ENCODE measurements at places on chromosomes 3 and 15.

DNA sequence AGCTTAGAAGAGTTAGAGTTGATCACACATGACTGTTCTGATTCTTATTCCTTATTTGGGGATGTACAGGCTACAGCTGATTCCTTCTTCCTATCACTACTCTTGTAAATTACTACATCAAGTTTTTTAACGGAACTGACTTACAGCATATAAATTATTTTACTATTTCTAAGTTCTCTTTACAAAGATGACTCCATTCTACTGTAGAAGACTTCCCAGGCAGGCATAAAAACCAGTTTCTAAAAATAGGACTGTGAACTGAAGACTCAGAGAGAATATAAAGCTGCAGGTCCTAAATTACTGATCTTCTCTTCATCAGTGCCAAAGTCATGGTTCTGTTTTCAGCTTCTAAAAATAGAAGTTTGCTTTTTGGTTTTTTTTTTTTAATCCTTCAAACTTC lies 38.9 kb downstream of the ANO10 start:
- no peak for DNase-seq

DNA sequence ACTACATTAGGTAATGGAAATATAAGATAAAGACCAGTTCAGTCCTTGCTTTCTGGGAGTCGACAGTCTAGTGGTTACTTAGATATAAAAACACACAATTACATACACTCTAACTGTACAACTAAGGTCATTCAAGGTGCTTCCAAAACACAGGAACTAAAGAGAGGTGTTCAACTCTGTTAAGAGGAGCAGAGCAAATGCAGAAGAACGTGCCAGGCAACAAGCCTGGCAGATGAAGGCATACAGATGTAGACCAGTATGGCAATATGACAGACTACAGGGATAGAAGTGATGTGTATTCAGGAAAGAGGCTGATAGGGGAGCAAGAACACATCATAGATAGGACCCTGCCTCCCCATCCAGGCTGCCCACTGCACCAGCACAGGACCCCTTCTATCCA lies 78.3 kb downstream of the CBLB start:
- DNase-seq, result no peak

DNA sequence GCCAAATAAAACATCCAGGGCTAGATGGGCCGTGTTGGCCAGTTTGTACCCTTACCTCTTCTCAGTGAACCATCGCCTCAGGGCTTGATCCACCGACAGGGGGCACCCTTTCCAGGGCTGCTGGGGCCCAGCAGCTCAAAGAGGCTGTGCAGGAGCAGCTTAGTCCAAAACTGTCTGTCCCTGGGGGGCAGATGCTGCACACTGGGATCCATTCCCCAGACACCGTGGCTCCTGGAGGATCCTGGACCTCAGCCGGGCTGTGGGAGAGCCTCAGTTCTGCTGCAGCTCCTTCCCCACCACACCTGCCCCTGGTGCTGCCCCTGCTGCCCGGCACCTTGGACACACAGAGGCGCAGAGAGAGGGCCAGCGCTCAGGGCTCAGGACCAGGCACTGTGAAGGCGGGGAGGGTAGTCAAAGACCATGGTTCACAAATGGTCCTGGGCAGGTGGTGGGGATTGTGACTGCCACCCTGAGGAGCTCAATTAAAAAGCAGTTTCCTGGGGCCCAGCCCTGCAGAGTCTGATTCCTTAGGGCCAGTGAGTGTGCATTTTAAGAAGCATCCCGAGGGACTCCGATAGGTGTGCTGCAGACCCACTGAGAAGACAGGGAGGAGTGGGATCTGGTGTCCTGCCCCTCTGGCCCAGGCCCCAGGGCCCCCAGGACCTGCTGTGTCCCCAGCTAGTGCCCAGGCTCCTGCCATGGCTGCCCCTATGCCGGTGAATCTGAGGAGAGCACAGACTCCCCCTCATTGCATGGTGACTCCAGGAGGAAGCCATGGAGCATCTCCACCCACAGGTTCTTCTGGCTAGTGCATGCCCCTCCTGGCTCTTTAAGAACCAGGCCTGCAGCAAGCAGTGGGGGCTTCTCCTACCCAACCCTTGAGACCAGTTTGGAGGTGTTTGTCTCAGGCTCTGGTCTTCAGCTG lies 86.5 kb upstream of the PRR20G start:
- DNase-seq, result no peak

DNA sequence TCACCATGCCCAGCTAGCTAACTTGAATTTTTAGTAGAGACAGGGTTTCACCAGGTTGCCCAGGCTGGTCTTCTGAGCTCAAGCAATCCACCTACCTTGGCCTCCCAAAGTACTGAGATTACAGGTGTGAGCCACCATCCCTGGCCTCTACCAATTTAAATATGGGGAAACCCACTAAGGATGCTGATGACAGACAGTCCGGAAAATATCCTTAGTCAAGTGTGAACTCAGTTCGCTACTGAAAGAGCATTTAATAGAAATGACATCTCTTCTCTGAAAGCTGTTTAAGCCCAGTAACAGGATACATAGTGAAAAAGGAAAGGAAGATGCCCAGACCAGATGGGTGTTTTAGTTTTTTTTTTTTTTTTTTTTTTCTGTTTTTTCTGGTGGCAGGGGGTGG lies 7.7 kb upstream of the GRAMD2A start:
- DNase-seq, result no peak

DNA sequence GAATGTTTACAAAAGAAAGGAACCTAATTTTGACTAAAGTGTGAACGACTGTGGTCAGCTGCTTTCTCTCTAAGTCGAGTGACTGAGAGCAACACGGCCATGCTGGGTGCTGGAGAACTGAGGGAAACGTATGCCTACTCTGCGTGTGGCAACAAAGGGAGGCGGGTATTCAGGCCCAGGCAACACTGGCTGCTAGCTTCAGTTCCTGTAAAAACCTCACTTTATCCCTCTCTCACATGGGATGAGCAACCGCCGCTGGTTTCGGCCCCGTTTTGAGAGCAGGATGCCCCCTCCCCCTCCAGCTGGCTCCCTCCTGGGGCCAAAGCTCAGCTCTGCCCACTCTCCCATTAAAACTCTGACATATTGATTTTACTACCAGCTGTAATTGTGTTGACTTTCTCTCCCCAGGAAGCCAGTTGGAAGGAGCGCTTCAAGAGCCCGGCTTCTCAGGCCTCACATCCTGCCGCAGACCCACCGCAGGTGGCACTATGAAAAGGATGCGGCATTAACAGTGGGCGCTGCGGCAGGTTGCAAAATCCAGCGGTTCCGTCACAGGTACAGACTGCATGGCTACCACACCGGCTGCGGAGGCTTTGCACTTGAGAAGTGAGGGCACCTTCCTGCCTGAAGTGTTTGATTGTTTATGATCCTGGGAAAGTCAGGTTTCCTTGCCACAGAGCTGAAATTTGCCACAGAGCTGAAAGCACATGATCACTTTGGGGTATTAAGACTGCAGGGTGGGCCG lies 12.7 kb downstream of the PLXND1 start:
- peak; percentile 12 for DNase-seq

DNA sequence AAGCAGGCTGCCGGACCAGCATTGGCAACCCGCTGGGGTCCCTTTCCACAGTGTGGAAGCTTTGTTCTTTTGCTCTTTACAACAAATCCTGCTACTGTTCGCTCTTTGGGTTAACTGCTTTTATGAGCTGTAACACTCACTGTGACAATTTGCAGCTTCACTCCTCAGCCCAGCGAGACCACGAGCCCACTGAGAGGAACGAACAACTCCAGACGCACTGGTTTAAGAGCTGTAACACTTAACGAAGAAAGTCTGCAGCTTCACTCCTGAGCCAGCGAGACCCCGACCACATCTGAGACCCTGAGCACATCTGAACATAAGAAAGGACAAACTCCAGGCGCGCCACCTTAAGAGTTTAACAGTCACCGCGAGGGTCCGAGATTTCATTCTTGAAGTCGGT lies 10.7 kb upstream of the CCR4 start:
- no peak for DNase-seq

- no peak for DNase-seq
These were observed 59.5 kb upstream of the NDUFB4 start for GRCh38 chr3:120536642-120537041.

GRCh38 chr3:14915636-14916222 lies 31.7 kb upstream of the NR2C2 start:
- DNase-seq, result no peak

DNA sequence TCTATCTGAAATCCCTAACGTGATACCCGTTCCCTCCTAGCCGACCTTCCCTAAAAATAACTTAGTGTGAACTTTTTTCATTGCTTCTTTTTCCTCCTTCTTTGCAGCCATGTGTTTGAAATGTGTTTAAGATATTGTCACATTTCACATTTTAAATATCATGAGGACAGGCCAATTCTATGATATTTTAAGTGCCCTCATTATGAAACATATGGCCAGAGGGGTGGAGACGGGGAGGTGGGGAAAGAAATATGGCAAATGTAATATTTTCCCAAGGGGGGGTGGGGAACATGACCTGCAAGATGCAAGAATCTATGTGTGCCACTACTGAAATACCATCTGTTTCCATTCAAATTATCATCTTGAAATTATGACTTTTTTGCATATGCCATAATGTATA lies 1039.2 kb downstream of the AGBL1 start:
- no peak for DNase-seq

DNA sequence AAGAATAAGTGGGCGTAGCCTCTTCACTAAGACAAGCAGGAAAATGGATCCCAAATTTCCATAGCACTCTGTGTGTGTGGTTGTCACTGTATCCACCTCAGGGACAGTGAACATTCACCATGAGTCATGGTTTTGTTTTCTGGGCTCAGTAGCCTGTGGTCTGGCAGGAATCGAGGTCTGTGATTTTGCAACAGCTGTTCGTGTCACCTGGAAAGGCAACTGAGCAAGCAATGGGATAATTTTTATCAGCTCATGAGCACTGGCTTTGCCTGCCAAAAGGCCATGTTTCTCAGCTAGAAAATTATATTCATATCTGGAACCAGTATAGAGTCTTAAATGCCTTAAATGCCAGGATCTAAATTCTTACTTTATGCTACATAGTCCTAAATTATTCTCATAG lies 60.9 kb downstream of the STRIT1 start:
- DNase-seq, result no peak

DNA sequence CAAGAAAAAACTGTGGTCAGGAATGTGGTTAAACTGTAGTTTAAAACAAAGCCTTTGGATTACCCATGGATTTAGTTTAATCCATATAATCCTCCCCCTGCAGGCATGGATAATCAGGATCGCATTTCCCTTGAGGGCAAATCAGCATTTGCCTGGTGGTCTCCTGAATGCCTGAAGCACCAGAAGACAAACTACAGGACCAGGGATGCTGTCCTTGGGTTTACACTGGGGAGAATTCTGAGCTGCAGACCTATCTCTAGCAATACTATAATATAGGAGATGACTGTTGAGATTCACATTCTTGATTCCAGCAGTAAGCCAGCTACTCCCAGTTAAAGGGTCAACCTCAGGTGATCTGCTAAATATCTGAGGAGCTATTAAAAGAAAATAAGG lies 10.6 kb downstream of the PIK3CB start:
- no peak for DNase-seq

- DNase-seq, result no peak
These were observed 14.0 kb downstream of the UBE2E1 start for GRCh38 chr3:23819599-23820360.

DNA sequence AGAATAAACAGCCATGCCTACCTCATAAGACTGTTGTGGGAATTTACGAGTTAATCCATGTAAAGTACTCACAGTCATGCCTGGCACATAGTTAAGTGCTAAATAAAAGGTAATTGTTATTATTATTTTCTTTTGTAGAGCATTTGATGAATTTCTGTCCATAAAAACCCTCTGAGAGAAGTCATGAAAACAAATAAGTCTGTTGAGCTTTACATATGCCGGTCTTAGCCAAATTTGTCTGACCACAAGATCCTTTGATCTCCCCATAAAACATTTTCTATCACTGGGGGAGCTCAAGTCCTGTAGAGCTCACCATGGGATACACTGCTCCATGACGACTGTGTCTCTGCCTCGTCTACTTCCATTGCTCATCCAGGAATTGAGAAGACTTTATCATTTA lies 114.0 kb downstream of the MAGI1 start:
- no peak for DNase-seq

GRCh38 chr15:68375716-68376220 lies 56.2 kb downstream of the ITGA11 start:
- DNase-seq, result no peak

- DNase-seq, result no peak
These were observed 520.1 kb downstream of the NTRK3 start for GRCh38 chr15:87736401-87736800.

DNA sequence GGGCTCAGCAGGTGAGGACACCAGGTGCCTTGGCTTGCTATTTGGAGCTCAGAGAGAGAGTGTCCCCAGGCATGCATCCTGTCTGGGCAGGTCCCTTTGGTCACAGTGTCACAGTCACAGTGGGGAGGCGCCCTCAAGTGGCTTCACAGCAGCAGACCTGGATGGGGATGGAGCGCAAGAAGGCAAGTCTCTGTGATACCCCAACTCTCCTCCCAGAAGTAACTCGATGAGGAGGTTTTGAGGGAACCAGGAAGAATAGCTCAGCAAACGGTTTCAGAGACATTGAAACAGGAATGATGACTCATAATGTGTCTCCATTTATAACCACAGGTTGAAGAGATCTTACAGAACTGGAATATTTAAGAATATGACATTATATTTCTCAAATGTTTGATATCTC lies 66.5 kb upstream of the SH3GL3 start:
- no peak for DNase-seq

- DNase-seq, result no peak
These were observed 66.8 kb upstream of the UNC13C start for GRCh38 chr15:53911431-53911830.

DNA sequence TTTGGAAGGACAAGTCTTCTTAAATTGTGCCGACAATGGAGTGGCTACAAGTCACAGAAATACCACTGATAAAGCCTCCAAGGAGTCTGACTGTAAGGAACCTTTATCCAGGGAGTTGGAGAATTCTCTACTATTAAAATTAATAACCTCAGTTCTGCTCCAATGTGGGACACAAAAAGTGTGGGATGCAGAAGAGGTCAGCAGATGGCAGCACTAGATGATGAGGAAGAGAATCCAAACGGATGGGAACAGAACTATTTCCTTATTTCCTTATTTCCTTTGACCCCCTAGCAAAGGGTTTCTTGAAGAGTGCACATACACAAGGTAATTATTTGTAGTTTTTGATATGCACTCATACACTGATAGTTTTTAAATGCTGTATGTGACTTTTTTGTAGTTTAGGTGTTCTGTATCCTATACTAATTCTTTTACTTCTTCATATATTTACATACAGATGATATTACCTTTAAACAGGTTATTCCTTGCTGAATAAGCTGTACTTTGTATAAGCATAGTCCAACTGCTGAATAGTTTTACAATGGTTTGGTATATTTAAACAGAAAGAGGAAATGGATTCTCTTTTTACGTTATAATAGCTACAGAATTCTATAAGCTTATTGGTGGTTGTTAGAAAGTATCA lies 25.6 kb upstream of the NLGN1 start:
- no peak for DNase-seq

DNA sequence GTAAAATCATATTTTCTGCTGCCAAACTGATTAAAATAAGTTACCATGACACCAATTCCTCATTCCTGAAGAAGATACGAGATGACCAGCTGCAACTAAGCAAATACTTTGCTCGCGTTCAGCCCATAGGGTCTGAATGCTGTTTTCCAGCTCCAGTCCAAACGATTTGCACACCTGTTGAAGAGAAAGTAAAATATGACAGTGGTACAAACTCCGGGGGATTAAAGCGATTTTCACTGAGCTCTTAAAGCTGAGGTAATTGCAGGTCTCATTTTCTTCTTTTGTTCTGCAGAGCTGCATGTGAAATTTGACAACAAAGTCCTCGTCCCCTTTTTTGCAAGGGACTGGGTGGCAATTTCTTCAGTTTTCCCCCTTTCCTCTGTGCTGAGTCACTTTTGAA lies 118.4 kb downstream of the NR2F2 start:
- no peak for DNase-seq
